ENCODE measurements at places on chromosomes 11 and 22.

- DNase-seq = no peak
Observed at GRCh38 chr11:33542921-33543320, 157.7 kb downstream of the C11orf91 start.

- DNase-seq = no peak
Observed at GRCh38 chr11:121711939-121712338, 259.2 kb upstream of the SORL1-AS1 start.

DNA sequence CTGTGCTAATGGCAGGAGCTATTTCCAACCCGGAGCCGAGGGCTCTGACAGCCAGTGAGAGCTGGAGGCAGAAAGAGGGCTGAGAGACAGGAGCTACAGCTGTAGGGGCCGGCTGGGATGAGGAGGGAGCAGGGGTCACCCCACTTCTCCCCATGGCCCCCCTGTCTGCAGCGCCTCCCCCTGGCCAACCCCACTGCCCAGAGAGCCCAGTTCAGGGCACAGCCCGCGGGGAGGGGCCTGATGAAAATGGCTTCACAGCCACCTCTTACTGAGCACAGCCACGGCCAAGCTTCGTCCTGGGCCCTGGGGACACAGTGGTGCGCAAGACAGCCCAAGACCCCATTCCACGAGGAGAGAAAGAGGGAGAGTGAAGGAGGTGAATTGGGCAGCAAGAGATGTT, 27.9 kb downstream of the RPL3 start:
- no peak for DNase-seq

DNA sequence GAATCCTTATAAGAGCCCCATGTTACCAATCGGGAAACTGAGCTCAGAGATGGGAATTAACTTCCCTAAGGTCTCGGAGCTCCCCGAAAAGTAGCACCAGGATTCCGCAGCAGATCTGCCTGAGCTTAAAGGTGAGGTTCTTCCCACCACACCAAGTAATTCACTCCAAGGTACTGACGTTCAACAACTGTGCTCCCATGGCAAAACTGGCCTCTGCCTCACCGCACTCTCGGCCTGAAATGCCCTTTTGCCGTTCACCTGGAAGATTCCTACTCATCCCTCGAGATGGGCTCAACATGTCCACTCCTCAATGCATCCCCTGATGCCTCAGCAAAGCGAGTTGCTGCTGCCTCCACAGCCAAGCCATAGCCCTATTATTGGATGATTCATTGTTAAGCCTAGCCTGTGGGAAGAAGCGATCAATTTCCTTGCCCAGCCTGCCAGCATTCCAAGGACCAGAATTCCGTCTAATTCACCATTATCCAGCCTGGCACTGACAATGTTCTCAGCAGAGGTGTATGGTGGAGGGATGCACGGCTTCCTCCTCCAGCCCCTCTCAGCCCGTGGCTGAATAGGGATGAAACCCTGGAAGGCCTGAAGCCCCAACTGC, 4.2 kb downstream of the PLAAT3 start:
- no peak for DNase-seq

GRCh38 chr11:21179770-21180169, 510.4 kb downstream of the NELL1 start:
- DNase-seq = peak; percentile 33
